Transverse colon (tissue), 4 donors: ENCODE measurements at places on chromosomes 7 and 10. TPM values are rescaled to one million over a fixed set of nuclear protein-coding genes. Genes with fewer than 3 reads are reported as not detected.
A peak's percentile ranks its signal among the peaks of the same experiment; 100 is the strongest.

DNA sequence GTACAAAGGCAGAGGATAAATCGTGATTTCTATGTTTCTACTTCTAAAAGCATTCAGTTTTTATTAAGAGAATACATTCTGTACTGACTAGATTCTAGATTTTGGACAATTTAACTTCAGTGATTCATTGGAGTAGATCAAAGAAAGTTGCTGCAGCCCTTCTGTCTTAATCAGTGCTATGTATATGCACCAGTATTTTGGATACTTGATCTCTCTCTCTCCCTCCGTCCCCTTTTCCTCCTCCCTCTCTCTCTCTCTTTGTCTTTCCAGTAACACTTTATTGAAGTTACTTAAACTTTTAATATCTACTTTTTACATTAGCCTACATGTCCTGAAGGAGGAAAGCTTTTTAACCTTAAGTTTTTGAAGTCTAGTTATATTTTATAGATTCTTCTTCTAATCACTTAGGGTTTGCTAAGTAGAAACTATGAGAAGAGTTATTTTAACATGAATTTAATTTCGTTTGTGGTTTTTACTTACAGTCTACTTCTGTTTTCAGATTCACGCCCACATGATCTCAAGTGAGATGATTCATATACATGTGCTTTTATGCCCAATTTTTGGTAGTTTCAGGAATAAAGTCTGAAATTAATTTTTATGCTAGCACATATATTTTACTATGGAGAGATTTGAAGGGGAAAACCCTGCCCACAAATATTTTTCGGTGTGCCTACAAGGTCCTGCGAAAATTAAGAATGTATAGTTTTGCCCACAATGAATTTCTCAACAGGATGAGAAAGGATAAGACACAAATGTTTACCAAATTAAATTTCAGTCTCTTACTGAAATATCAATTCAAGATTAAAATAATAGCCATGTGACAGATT is 9.1 kb downstream of the MDFIC start:
- no peak for DNase-seq

GRCh38 chr10:74039561-74040145 is 41.7 kb downstream of the VCL start:
- peak; percentile 18 for DNase-seq

GRCh38 chr7:36289833-36290661 is 99.6 kb upstream of the ANLN start:
- peak; percentile 54 for DNase-seq

Gene C7orf33
- not detected for total RNA-seq

- peak; percentile 73 for DNase-seq
Observed at GRCh38 chr7:29564496-29565223, 1.0 kb downstream of the PRR15 start.

- DNase-seq: no peak
Observed at GRCh38 chr10:52056291-52056690, 257.8 kb upstream of the DKK1 start.

GRCh38 chr7:55572378-55573233 is at the start of gene VOPP1:
Gene VOPP1, minus strand, starts transcription at chr7:55572502. Its CDS starts 178 bp downstream, at chr7:55572324.
- peak; percentile 70 for DNase-seq

Gene FAM200A
- total RNA-seq: 4.1 TPM

DNA sequence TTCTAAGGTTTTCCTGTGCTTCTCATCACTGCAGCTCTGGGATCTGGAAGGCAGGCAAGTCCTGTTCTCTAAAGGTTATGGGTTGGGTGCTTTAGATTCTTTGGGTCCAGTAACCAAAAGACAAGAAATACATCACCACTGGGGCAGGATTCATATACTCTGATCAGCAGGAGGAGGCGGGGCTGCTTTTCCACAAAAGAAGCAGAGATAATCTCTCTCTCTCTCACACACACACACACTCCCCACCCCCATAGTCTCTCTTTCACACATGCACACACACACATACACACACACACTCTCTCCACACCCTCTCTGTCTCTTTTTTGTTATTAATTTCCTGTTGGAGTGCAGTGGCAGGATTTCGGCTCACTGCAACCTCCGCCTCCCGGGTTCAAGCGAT is 13.0 kb upstream of the ACBD5 start:
- DNase-seq: no peak

DNA sequence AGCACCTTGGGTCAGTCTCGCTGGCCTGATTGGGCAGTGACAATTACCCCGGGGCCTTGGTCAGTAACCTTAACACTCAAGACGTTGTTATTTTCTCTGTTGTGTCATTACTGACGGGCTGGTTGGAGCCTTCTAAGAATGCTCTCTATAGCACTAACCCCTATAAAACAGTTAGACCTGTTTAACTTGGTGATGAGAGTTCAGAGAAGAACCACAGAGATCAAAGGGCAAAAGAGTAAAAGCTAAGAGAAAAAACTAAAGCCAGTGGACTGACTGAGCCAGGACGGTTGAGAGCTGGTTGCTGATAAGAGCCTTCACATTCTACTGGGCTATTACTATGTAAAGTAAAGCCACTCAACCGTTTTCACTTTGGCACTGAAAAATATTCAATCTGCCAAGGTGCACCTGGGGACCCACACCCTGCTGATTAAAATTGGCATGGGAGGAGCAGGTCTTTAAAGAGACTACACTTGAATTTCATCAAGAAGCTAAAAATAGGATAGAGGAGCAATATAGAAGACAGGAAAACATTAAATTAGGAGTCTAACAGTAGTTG is 13.6 kb upstream of the ITGB1 start:
- peak; percentile 42 for DNase-seq

GRCh38 chr7:105581066-105581811 is at the start of gene EFCAB10:
Gene EFCAB10, minus strand, starts transcription at chr7:105581493. Its CDS starts 30 bp downstream, at chr7:105581463.
- DNase-seq: peak; percentile 60

- DNase-seq: peak; percentile 74
Observed at GRCh38 chr7:76201732-76202665, at the start of gene SRRM3. Gene SRRM3, plus strand, starts transcription at chr7:76201896. Its CDS starts 33,171 bp downstream, at chr7:76235067.

DNA sequence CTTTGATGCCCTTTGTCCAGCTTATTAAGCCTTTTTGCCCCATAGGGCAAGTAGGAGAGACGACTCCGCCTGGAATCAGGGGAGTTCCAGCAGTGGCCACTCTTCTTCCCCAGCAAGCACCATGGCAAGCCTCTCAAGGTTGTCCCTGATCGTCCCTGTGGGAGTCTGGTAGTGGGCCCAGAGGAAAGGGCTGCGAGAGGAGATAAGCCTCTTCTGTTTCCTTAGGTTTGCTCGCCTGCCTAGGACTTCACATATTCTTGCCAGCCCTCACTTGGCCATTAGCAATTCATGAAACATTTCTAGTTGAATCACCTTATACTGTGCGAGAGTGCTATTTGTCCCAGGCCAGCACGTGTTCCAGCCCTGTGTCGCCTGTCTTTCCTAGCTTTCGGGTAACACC is 47.8 kb upstream of the CPN1 start:
- no peak for DNase-seq

Gene NEUROD6
- not detected for total RNA-seq

Gene SPDYE6
- not detected for total RNA-seq

Gene VSTM4
- 3.7 TPM for total RNA-seq

- DNase-seq: no peak
Observed at GRCh38 chr10:11760861-11761260, 18.7 kb downstream of the ECHDC3 start.

DNA sequence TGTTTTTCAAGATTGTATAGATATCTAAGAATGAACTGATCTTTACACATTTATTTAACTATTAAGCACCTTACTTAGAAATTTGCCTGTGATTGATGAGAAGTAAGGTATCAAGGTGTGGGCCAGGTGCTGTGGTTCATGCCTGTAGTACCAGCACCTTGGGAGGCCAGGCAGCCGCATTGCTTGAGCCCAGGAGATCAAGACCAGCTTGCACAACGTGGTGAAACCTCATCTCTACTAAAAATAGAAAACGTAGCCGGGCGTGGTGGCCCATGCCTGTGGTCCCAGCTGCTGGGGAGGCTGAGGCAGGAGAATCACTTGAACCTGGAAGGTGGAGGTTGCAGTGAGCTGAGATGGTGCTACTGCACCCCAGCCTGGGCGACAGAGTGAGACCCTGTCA is 33.7 kb downstream of the NME8 start:
- no peak for DNase-seq

DNA sequence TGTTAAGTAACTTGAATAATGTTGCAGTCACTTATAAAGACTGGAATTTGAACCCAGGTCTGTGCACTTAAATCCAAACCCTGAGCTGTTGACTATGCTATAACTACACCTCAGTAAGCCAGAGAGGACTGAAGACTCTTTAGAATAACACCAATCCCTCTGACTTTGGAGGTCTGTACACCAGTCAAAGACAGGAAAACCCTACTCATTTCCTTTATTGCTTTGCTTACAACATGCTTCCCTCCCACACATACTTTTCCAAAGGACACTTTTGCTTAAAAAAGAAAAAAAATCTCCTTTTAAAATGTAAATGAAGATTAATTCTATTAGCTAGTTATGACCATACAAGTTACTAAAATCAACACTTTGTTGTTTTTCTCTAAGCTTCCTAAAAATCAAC is 184.7 kb upstream of the KCTD7 start:
- no peak for DNase-seq

Gene WASHC2A
- total RNA-seq: 58.7 TPM
